Activated CD4-positive, alpha-beta T cell treated with anti-CD3 and anti-CD28 coated beads for 1 hour (primary cell): ENCODE measurements at places on chromosomes 3 and 15.

GRCh38 chr15:89531796-89532537 lies 35.6 kb upstream of the RHCG start:
- no peak for DNase-seq

GRCh38 chr3:110456438-110457138 lies 615.0 kb upstream of the NECTIN3 start:
- no peak for DNase-seq

DNA sequence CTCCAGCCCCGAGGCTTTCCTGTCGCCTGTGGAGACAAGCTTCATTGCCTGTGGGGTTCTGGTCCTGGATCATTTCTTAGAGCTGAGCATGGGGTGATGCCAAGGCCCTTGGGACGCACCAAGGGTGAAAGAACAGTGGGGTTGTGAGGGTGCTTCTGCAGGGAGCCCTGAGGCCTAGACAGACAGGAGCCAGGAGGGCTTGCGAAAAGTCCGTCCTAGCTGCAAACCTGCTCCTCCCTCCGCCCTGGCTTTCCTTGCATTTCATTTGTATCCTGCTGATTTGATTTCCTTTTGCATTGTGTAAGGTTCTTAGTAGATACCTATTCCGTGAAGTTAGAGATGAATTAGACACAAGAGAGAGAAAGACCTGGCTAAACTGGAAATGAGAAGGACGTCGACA lies 286.9 kb upstream of the C2CD4B start:
- DNase-seq = no peak

DNA sequence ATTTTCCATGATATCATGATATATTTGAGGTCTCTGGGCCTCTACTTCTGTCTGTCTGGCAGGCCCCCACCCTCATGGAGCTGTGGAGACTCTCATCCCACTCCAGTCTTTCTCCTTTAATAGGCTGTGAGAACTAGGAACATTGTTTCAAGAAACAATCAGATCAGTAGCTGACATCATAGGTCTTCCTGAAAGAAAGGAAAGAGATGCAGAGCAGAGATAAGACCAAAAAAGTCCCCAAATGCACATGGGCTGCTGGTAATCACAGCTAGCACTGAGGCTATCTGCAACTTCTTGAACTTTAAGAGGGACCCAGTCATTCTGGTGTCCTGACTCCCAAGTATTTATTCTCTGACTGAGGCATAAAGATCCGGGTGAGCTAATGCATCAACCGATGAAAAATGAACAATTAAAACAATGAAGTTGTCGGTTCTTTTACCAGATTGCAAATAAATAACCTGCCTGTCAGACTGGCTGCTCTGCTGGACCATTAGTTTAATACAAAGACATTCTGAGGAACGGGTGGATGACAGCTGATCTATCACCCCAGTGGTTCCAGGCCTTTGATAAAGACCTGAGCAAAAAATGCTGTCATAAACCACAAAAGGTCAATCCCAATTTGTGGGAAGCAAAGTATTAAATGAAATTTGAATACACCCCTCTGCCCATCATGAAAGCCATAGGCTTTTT lies 780.8 kb upstream of the GOLIM4 start:
- no peak for DNase-seq

- DNase-seq = no peak
Observed at GRCh38 chr3:195007766-195008165, 263.2 kb downstream of the XXYLT1 start.

- no peak for DNase-seq
Observed at GRCh38 chr3:160665784-160666526, 11.0 kb upstream of the ARL14 start.

DNA sequence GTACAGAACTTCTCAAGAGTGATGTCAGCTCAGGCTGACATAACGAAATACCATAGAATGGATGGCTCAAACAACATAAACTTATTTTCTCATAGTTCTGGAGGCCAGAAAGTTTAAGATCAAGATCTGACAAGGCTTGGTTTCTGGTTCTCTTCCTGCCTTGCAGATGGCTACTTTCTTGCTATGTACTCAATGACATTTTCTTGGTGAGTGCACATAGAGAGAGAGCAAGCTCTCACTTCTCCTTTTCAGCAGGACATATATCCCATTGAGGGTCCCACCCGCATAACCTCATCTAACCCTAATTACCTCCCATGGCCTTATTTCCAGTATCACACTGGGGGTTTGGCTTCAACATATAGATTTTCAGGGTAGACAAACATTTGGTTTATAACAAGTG lies 1072.1 kb downstream of the PLOD2 start:
- DNase-seq = no peak

GRCh38 chr3:153138276-153139210 lies 23.5 kb upstream of the RAP2B start:
- no peak for DNase-seq

GRCh38 chr3:147699175-147699838 lies 290.1 kb downstream of the ZIC1 start:
- DNase-seq = no peak

DNA sequence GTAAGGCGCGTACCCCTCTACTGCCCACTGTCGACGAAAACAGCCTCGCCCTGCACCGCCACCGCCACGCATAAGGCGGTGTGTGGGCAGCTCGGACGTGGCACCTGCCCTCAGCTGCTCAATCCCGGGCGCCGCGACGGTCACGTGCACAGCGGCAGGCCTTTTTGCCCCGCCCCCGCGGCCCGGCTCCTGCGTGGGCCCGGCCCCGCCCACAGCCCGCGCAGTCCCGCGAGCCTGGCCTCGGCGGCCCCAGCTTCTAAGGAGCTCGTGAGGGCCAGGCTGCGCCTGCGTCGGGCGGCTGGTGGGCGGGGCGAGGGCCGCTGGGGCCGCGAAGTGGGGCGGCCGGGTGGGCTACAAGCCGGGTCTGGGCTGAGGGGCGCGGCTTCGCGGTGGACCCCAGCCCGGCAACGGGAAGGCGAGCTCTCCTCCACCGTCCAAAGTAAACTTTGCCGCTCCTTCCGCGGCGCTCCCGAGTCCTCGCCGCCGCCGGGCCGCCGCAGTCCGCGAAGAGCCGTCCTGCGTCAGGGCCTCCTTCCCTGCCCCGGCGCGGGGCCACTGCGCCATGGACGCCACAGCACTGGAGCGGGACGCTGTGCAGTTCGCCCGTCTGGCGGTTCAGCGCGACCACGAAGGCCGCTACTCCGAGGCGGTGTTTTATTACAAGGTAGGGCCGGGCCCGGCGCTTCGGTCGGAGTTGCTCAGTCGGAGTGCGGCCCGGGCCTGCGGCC lies at the start of gene CAPN7:
TSS of gene CAPN7 (plus strand) at position 313 of the 728 bp plus-strand sequence. CDS start at position 563, 250 bp downstream.
- DNase-seq = peak; percentile 89

- no peak for DNase-seq
Observed at GRCh38 chr3:138455801-138456716, 21.6 kb downstream of the ESYT3 start.

- no peak for DNase-seq
Observed at GRCh38 chr15:97528238-97528637, 432.3 kb upstream of the ARRDC4 start.

DNA sequence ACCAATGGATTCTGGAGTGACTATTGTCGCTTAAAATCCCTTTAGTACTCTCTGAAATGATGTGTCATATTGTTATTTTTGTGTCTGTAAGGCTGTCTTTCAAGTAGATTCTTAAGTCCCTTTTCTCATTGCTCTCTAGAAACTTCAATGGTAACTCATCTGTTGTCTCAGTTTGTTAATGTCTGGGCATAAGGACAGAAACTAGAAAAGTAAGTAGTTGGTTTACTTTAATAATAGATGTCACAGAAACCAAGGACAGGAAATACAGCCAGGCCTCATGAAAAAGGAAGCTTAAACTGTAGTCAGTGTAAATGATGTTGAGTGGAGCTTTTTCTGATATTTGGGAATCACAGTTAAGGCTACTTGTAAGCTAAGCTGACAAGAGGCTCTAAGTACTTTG lies 730.2 kb upstream of the DPPA4 start:
- no peak for DNase-seq

- DNase-seq = no peak
Observed at GRCh38 chr3:159165961-159166360, 364.1 kb downstream of the MFSD1 start.

GRCh38 chr3:139657434-139657833 lies 20.3 kb downstream of the NMNAT3 start:
- DNase-seq = no peak

DNA sequence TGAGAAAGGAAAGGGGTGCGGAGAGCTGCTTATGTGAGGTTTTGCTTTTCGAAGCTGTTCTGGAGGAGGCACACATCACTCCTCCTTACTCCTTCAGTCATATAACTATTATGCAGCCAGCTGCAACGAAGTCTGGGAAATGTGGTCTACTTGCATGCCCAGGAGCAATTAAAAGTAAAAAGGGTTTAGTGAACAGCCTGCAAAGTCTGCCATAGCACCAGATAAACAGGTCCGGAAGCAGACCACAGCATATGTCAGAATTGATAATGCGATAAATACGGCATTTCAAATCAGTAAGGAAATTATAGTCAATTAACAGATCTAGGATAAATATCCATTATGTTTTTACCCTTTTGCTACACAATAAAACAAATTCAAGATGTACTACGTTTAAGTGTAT lies 99.5 kb downstream of the POLR2M start:
- DNase-seq = no peak

GRCh38 chr3:53495146-53495519 lies 722 bp downstream of the CACNA1D start:
- DNase-seq = no peak

- DNase-seq = no peak
Observed at GRCh38 chr15:29456255-29456654, 186.6 kb upstream of the NSMCE3 start.

DNA sequence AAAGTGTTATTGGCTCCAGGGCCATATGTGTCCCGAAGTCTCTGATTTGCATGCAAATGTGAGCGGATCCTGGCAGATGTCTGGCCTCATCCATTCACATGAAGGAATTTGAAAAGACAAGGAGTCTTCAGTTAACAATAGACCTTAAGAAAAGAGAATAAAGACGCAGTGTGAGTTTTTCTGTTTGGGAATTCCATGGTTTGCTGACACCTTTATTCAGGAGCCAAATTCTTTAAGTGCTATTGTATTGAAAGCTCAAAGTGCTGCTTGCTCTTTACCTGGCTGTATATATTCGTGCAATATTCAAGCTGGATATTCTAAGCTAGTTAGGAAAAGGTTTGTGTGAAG lies 2.2 kb downstream of the LRRN1 start:
- DNase-seq = no peak

DNA sequence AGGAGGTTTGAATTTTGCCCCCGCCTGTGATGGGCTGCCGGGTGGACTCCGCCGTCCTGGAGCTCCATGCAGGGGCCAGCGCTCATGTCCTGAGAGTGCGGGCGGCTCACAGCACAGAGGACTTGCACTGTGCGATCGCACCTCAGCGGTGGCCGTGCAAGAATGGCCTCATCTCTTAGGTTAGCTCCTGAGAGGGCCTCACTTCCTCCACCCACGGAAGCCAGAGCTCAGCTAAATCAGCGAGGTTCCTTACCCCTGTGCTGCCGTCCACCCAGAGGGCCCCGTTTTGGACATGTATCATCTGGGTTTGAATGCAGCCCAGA lies 72.0 kb upstream of the PCSK6 start:
- DNase-seq = no peak

DNA sequence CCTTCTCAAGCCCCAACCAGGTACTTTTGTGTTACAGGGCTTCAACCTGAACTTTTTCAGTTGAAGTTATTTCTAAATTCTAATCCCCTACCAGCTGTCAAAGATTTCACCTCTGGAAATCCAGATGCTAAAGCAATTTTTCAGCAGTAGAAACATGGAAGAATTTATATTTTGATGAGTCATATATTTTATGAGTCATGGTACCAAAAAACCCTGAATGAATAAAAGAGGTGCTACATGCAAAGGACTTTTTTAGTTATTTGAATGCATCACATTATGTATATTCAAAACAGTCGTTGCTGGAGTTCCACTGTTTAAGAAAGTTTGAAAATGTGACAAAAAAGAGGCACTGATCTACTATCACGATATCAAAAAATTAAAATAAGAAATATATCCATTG lies 96.0 kb upstream of the ZNF385D start:
- DNase-seq = no peak

- DNase-seq = no peak
Observed at GRCh38 chr3:10074666-10075065, 33.4 kb downstream of the FANCD2OS start.

- DNase-seq = no peak
Observed at GRCh38 chr15:72982714-72983113, 69.5 kb upstream of the NEO1 start.

- DNase-seq = no peak
Observed at GRCh38 chr15:45594319-45594718, 7.1 kb downstream of the BLOC1S6 start.

DNA sequence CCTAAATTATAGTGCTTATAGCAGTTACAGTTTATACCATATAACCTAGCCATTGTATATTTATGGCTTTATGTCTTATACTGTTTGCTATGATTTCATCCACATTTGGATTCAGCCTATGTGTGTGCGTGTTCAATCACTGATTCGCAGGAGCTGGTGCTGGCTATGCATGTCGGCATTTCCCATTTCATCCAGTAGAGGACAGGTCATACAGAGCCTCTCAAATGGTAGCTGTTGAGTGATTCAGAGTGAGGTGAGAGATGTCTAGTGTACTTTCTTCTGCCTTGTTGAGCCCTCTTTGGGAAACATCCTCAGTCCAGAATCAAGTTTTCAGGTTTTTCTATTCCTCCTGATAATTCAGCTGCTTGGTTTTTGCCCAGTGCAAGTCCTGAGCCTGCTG lies 76.1 kb downstream of the FRMD4B start:
- no peak for DNase-seq
